Mammary epithelial cell (primary cell): ENCODE measurements at places on chromosomes 11 and 22. TPM values are rescaled to one million over a fixed set of nuclear protein-coding genes. Genes with fewer than 3 reads are reported as not detected.

OR51B4 gene
- polyA plus RNA-seq, result not detected

DNA sequence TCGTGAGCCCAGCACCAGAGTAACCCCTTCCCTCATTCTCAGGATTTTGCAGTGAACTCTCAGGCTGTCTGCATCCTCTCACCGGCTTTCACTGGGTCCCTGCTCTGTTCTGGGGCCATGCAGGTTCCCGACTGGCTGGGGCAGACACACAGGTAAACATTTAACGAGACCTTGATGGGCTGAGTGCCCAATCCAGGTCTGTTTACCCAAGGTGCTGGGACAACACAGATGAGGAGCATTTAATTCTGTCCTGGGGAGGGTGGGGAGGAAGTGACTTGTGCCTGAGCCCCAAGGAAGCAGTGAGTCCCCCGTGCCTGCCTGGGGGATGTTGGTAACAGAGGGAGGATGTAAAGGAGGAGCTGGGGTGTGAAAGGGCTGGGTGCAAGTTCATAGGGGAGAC, 4.4 kb downstream of the BIK start:
- DNase-seq, result no peak

DNA sequence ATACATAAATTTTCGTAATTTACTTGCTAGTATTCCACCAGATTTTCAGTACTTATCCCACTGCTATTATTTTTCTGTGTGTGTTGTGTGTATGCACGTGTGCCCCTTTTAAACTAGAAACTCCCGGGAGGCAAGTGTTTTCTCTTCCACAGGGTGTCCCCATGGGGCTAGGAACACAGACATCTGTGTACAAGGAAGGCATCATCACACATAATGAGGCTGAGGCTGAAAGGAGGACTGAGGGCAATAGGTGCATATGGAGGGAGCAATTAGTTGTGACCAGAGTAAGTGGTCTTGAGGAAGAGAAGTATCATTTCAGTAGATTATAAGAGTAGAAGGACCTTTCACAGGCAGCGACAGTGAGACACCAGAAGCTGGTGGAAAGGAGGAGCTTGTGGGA, 2.1 kb upstream of the DPAGT1 start:
- no peak for DNase-seq

GRCh38 chr22:50569041-50569459, 6.3 kb upstream of the SYCE3 start:
- no peak for DNase-seq

DNA sequence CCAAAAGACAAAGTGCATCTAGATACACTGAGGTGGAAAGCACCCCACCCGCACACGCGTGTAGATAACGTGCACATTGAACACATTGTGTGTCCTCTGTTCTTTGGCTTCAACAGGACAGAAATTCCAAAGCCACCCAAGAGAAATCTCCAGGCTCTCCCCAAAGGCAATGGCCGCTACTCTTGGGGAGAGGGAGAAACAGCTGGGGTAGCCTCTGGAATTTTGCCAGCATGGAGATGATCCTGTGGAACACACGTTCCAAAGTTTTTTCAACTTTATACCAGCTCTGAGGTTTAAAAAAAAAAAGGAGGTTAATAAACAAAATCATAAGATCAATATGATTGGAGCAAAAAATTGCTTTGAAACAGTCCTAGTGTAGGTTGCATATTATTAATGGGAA, 63.0 kb upstream of the CD82 start:
- DNase-seq, result no peak

DNA sequence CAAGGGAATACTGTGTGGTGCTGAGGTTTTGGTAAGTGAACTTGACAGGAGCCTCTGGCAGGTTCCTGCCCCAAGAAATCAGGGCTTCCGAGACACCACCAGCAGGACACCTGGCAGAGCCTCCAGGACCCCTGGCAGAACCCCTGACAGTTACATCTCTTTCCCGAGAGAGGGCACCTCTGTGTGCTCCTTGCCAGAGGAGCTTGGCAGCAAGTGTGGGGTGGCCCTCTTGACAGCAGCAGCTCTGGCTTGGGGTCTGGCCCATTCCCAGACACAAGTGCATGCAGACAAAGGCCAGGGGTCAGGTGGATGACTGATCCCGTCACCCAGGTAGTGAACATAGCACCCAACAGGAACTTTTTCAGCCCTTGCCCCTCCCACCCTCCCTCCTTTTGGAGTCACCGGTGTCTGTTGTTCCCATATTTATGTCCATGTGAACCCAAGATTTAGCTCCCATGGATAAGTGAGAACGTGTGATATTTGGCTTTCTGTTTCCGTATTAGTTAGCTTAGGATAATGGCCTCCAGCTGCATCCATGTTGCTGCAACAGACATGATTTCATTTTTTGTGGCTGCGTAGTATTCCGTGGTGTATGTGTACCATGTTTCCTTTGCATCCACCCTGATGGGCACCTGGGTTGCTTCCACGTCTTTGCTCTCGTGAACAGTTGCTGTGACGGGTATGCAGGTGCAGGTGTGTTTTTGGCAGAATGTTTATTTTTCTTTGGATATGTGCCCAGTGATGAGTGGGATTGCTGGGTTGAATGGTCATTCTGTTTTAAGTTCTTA, 21.2 kb upstream of the OSBPL5 start:
- DNase-seq, result no peak

GRCh38 chr11:35043936-35044335, 95.0 kb upstream of the CD44 start:
- no peak for DNase-seq

- DNase-seq, result peak; percentile 10
These were observed 162.4 kb downstream of the SPON1 start for GRCh38 chr11:14124886-14125285.

- DNase-seq, result no peak
These were observed 14.9 kb upstream of the PRG2 start for GRCh38 chr11:57405271-57405860.

TLCD5 gene
- 2.5 TPM for polyA plus RNA-seq

DNA sequence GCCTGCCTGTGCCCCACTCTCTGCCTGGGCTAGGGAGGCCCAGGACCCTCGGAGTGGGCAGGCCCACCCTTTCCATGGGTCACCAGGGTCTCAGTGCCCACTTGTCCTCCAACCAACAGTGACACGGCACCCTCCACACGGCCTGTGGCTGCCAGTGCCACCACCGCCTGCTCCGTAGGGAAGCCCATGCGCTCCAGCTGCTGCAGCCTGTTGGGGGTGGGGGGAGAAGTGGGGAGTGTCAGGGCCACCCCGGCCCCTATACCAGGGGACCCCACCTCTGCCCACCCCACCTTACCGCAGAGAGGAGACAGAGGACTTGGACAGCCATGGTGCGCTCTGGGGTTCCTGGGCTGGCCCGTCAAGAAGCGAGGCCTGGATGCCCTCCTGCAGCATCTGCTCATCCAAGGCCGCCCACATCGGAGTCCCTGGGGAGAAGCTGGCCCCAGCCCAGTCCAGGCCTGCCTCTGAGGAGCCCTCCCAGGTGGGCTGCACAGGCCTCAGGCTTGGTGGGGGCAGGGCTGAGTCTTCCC, 7.7 kb downstream of the RHBDD3 start:
- no peak for DNase-seq

KCNQ1OT1 gene
- 0.01 TPM for polyA plus RNA-seq

GRCh38 chr11:67267188-67268080, 1.2 kb downstream of the GRK2 start:
- DNase-seq, result peak; percentile 59

RBM14 gene
- polyA plus RNA-seq, result 31.2 TPM

SERPIND1 gene
- polyA plus RNA-seq, result not detected

GRK2 gene
- 37.8 TPM for polyA plus RNA-seq

GPHA2 gene
- polyA plus RNA-seq, result not detected

- no peak for DNase-seq
These were observed 15.7 kb downstream of the CD5 start for GRCh38 chr11:61118004-61118403.
